ENCODE measurements at places on chromosomes 2 and 18. TPM values are rescaled to one million over a fixed set of nuclear protein-coding genes. Genes with fewer than 3 reads are reported as not detected.

GALNT5 gene
- 0.03 TPM for total RNA-seq

ANKRD30B gene
- not detected for total RNA-seq

TXNDC2 gene
- not detected for total RNA-seq

RGPD4 gene
- total RNA-seq: 0.06 TPM

TFCP2L1 gene
- 0.06 TPM for total RNA-seq

DNA sequence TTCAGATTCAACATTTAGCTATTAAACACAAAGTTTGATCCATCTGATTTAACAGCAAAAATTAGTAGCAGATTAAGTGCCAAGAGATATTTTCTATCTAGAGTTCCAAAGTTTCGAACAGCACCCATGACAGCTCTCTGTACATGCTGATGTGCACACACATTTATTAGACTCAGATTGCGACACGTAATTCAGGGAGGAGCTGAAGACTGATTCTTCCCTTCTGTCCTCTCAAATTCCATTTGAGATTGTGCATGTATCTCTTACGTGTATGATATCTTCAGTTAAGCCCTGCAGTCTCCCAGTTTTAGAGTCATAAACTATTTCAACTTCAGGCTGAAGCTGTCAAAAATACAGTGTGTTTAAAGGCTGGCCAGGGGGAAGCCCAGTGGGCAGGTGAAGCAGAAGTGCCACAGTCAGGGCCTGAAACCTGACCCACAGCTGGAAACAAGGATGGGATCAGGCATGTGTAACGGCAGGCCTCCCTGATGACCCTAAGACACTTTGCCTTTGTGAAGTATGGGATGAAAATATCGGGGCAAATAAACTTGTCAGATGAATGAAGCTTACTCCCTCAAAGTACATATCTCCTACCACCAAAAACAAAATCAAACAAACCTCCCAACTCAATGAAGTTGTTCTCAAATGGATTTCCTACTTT is 30.6 kb downstream of the CYB5A start:
- no peak for DNase-seq
- no peaks in the 10 kb centered on the region for H3K36me3 ChIP-seq
- H3K27me3 ChIP-seq: no peaks in the 10 kb centered on the region
- H3K4me3 ChIP-seq: no peak overlapping the region
- peaks cover 8% of the 10 kb centered on the region for H3K4me1 ChIP-seq
- no peak overlapping the region for H3K27ac ChIP-seq

DNA sequence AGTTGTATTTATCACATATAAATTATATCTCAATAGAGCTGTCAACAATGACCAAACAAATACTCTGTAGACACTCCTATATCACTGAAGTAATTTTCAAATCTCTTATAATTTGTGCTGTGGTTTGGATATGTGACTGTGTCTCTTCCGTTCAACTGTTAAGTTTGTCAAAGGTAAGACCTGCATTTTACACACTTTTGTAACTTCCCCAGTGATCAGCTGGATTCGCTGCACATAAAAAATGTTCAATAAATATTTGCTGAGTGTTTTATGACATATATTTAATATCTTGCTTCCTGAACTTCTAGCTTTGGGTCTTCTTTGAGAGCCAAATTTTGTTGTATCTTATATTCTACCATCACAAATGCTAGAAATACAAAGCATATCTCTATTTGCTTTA is 57.3 kb upstream of the ROCK1 start:
- H3K4me1 ChIP-seq: peaks cover 7% of the 10 kb centered on the region
- no peaks in the 10 kb centered on the region for H3K36me3 ChIP-seq
- no peak overlapping the region for H3K4me3 ChIP-seq
- no peak for DNase-seq

DNA sequence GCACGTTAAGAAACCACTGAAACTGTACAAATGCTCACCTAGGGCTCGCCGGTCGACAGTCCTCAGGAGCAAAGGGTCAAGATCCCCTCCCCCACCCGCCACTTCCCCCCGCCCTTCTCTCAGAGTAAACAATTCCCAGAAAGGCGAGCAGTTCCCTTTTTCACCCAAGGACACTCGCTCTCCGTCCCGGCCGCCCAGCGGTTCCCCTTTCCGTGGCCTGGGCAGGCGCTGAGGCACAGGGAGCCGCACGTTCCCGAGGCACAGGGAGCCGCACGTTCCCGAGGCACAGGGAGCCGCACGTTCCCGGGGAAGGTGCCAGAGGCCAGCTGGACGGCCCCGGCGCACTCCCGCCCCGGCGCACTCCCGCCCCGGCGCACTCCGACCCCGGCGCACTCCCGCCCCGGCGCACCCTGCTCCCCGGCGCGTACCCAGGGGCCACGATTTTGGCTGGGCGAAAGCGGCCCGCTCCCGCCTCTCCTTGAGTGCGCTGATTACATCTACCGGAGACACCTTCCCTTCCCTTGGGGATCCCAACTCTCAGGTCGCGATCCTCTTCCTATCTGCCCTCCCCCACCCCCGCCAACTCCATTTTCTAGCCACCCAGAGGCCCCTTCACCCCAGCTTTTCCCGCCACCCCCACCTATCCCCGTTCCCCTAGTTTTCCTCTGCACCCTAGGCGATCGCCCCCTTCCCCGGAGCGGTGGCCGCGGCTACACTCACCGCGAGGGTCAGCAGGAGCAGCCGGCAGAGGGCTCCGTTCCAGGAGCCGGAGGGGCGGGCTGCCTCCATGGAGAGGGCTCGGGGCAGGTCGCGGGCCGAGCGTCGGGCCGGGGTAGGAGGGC is 817 bp downstream of the DSC2 start:
- peak overlapping the region; percentile 81 for H3K27ac ChIP-seq
- no peaks in the 10 kb centered on the region for H3K36me3 ChIP-seq
- peak; percentile 85 for DNase-seq

DNA sequence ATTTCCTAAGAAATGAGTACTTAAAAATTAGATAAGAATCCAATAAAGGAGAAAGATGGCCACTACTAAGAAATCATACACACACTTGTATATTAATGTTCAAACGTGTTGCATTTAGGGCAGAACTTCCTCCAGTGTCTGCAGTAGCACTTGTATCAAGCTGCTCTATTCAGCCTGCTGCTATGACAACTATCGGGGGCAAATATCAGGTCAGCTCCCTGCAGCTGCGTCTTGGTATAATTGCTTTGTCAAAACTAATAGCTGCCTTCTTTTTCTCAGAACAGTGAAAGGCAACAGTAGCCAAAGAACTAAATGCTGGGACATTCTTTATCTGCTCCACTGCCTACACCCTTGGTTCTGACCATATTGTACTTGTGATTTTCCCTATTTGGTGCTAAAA is 300.7 kb downstream of the NOL4 start:
- no peak for DNase-seq
- no peak overlapping the region for H3K27ac ChIP-seq
- H3K27me3 ChIP-seq: no peaks in the 10 kb centered on the region
- no peaks in the 10 kb centered on the region for H3K4me1 ChIP-seq
- H3K36me3 ChIP-seq: no peaks in the 10 kb centered on the region

DNA sequence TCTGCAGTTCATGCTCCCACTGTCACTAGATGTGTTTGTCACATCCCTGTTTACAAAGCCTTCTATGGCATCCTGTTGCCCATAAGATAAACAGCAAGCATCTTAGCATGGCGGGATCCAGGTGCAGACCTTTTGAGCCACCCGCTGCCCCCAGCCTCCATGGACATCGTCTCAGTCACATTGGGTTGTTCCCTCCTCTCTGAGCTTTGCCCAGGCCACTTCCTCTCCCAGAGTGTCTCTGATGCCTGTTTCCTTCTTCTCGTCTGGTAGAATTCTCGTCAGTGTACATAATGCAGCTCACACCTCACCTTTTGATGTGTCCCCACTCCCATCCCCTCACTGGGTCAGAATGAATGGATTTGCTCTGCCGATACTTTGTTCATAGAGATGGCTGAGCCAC is 239.0 kb upstream of the APCDD1 start:
- no peak overlapping the region for H3K4me3 ChIP-seq
- no peaks in the 10 kb centered on the region for H3K4me1 ChIP-seq

- no peak for DNase-seq
- no peaks in the 10 kb centered on the region for H3K4me1 ChIP-seq
- no peak overlapping the region for H3K27ac ChIP-seq
- no peak overlapping the region for H3K4me3 ChIP-seq
These were observed 9.6 kb downstream of the IMMT start for GRCh38 chr2:86185517-86186212.

- H3K36me3 ChIP-seq: no peaks in the 10 kb centered on the region
- H3K4me3 ChIP-seq: no peak overlapping the region
- H3K27ac ChIP-seq: no peak overlapping the region
- no peaks in the 10 kb centered on the region for H3K4me1 ChIP-seq
- no peaks in the 10 kb centered on the region for H3K27me3 ChIP-seq
These were observed 25.9 kb downstream of the HDLBP start for GRCh38 chr2:241289597-241289996.

GRCh38 chr2:195674491-195675221 is 17.6 kb downstream of the SLC39A10 start:
- H3K27me3 ChIP-seq: no peaks in the 10 kb centered on the region
- no peak overlapping the region for H3K4me3 ChIP-seq
- H3K4me1 ChIP-seq: no peaks in the 10 kb centered on the region
- no peak overlapping the region for H3K27ac ChIP-seq
- H3K36me3 ChIP-seq: peaks cover 5% of the 10 kb centered on the region
- no peak for DNase-seq

GRCh38 chr2:96317584-96317997 is 7.5 kb upstream of the ITPRIPL1 start:
- H3K4me1 ChIP-seq: peaks cover 17% of the 10 kb centered on the region
- no peak overlapping the region for H3K27ac ChIP-seq
- H3K36me3 ChIP-seq: no peaks in the 10 kb centered on the region
- H3K4me3 ChIP-seq: no peak overlapping the region
- no peak for DNase-seq

GRCh38 chr2:213162516-213163118 is 11.2 kb upstream of the IKZF2 start:
- no peak overlapping the region for H3K4me3 ChIP-seq
- H3K36me3 ChIP-seq: no peaks in the 10 kb centered on the region
- no peaks in the 10 kb centered on the region for H3K27me3 ChIP-seq
- no peak for DNase-seq
- H3K4me1 ChIP-seq: peaks cover 5% of the 10 kb centered on the region
- no peak overlapping the region for H3K27ac ChIP-seq

- H3K27me3 ChIP-seq: no peaks in the 10 kb centered on the region
- no peaks in the 10 kb centered on the region for H3K4me1 ChIP-seq
- H3K36me3 ChIP-seq: peaks cover 13% of the 10 kb centered on the region
- DNase-seq: no peak
These were observed 55.7 kb downstream of the CTDP1 start for GRCh38 chr18:79735071-79735980.

- no peak overlapping the region for H3K4me3 ChIP-seq
- no peaks in the 10 kb centered on the region for H3K36me3 ChIP-seq
- no peak overlapping the region for H3K27ac ChIP-seq
- DNase-seq: no peak
- H3K4me1 ChIP-seq: no peaks in the 10 kb centered on the region
- H3K27me3 ChIP-seq: no peaks in the 10 kb centered on the region
These were observed 466.7 kb downstream of the TNS1 start for GRCh38 chr2:217535957-217536708.

DNA sequence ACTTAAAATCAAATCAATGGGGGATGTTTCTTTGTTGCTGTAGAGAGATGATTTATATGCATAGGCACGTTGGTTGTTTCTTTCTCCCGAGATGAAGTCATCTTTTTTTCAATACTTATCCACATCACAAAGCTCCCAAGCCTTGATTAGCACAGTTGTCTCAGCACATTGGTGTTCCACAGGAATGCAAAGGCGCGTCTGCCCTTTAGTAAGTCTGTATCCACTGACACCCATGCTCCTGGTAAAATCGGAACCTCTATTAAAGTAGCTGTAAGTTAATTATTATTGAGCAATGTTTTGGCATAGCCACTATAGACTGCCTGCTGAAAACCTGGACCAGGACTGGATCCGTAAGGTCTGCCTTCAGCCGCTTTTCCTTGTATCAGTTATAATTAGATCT is 77.6 kb upstream of the RBM44 start:
- H3K36me3 ChIP-seq: no peaks in the 10 kb centered on the region
- H3K4me1 ChIP-seq: peaks cover 17% of the 10 kb centered on the region
- no peak overlapping the region for H3K4me3 ChIP-seq
- DNase-seq: no peak

DNA sequence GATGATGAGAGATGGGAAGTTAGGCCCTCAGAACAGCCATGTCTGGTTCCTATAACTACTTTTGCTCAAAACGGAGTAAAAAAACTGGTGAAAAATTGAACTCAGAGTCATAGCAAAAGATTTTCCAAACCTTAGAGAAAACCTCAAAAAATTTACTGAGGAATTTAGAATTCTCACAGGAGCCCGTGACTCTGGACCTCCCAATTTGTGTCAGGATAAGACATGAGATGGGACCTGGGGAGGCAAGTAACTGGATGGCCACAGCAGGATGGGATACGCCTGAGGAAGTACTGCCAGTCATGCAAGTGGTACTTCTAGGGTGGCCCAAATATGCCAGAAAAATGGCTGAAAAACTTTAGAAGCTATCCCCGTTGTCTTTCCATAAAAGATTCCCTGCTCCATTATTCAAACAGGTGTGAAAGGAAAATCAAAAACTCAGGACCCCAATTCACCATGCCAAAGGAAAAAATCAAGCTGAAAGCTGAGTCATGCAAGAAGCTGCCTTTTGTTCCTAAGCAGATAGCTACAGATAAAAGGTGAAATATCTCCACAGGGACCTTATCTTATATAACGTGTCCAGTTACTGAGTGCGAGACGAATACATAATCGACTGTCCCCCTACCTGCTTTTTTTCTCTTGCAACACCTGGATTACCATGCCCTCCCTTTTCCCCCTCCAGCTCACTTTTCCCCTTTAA is 34.1 kb upstream of the LIPG start:
- H3K4me3 ChIP-seq: no peak overlapping the region
- no peak for DNase-seq
- peaks cover 4% of the 10 kb centered on the region for H3K4me1 ChIP-seq
- H3K27me3 ChIP-seq: no peaks in the 10 kb centered on the region
- H3K36me3 ChIP-seq: no peaks in the 10 kb centered on the region

DNA sequence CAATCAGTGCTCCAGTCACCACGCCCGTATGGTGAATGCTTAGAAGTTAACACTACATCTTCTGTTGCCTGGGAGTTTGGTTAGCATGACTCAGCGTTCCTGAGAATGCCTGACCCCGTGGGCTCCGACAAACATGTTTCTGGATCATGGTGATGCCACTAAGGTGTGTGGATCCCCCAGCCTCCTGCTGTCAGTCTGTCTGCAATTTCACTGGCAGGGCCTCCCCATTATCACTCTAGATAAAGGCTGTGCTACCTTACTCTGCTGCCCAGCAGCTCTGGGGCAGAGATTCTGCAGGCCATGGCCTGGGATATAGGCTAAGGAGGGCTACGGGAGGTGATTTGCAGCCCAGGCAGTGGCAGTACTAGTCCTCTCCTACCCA is 66.0 kb downstream of the STPG4 start:
- no peaks in the 10 kb centered on the region for H3K36me3 ChIP-seq
- no peaks in the 10 kb centered on the region for H3K4me1 ChIP-seq

DNA sequence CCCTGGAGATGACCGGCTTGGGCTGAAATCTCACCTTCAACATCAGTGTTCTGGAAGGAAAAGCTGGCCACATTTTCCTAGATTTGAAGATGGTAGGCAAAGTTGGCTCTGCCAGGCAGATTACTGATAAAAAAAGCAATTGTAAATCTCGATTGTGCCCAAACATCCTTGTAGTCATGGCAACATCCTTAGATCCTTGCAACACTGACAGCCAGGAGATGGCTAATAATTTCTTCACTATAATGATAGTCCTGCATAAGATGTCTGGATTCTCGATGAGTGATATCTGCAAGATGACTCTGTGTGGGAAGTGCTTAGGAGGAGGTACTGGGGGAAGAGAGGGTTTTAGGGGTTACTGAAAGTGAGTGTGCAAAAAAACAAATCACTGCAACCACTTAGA is 149.1 kb downstream of the FSHR start:
- H3K27me3 ChIP-seq: no peaks in the 10 kb centered on the region
- no peak overlapping the region for H3K4me3 ChIP-seq
- no peaks in the 10 kb centered on the region for H3K36me3 ChIP-seq
- H3K27ac ChIP-seq: no peak overlapping the region
- DNase-seq: no peak

All from neural progenitor cell (in vitro differentiated cells).